ENCODE measurements at places on chromosomes 11 and 22.

- no peak for DNase-seq
These were observed 46.8 kb downstream of the CEP164 start for GRCh38 chr11:117374316-117375055.

DNA sequence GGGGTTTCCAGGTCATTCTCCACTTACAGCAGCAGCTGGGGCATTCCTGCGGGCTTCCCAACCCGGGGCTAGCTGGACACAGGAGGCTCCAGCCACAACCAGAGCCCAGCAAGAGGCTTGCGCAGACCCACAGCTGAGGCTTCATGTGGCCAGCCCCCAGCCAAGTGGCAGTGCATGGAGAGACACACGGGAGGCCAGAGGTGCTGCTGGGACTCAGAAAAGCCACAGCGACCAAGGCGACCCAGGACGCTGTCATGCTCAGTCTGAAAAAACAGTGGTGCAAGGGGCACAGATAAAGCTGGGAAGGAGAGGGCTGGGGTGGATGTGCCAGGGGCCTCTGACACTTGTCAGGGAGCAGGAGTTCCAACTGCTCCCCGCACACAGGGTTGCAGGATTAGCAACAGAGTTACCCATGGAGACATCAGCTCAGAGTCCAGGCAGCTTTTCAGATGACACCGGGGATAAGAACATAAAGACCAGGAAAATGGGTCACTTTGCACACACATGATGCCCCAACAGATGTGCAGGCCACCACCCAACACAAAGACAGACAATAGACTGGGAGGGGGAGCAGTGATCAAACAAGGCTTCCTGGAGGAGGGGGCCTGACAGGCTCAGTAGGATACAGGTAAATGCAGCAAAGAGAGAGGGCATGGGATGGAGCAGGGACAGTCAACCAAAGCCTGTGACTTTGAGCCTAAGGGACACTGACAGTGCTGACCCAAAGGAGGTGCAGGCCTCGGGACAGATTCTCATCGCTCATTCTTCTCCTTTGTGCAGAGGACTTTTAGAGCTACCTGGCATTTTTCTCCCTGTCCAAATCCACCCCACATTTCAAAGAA, 6.9 kb upstream of the NEAT1 start:
- DNase-seq: no peak

DNA sequence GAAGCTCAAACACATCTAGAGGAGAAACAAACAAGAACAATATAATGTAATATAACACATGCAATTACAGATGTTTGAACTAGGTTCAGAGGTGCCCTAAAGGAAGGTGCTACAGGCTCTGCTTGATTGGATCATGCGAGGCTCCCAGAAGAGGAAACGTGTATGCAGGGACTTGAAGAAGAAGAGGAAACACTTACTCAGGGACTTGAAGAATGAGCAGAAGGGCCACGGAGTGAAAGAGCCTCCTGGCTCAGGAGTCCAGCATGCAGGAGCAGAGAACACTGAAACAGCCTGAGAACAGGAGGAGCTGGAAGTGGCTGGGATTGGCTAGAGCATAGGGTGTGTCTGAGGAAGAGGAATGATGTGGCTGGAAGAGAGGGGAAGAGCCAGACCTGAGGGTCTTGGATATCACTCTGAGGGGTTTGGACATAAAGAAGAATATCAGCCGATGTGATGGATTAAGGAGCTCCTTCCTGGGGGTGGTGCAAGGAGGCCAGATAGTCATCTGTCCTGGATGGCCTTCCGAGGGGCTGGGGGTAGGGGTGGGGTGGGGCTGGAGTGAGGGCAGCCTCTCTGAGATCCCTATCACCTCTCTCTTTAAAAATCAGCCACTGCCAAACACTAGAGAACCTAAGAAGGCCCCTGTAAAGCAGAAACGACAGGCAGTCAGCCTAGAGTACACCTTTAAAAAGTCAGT, 16.8 kb downstream of the FZD4 start:
- DNase-seq: no peak

- no peak for DNase-seq
These were observed 31.7 kb downstream of the METTL15 start for GRCh38 chr11:28139841-28140415.

DNA sequence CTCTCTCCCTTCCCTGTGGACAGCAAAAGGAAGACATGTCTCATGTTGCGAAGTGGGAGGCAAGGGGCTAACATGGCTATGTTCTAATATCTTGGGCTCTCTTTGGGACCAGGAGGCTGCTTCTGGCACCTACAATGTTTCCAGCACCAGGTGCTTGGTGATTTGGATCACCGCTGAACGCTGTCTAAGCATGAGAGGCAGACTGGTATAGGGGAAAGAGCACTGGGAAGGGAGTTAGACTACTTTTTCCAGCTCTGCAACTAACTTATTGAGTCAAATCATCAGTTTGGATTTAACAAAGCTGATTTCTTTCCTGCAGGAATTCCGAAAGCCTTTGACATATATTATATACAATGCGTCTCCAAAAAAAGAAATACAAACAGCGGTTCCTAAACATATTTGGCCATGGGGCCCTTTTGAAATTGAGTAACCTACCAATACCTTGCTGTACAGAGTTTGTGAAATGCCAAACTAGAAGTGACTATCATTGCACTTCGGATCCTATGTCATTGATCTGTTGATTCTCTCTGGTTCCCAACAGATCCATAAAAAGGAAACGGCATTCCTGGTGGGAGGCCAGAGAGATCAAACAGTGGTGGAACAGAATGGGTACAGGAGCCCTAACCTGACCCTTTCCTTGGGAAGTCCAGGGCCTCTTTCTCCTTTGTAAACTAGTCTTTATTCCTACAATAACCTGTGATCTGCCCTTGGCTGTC, 37.8 kb downstream of the FBXO7 start:
- no peak for DNase-seq

GRCh38 chr22:46942799-46943785, 180.6 kb downstream of the TBC1D22A start:
- no peak for DNase-seq

DNA sequence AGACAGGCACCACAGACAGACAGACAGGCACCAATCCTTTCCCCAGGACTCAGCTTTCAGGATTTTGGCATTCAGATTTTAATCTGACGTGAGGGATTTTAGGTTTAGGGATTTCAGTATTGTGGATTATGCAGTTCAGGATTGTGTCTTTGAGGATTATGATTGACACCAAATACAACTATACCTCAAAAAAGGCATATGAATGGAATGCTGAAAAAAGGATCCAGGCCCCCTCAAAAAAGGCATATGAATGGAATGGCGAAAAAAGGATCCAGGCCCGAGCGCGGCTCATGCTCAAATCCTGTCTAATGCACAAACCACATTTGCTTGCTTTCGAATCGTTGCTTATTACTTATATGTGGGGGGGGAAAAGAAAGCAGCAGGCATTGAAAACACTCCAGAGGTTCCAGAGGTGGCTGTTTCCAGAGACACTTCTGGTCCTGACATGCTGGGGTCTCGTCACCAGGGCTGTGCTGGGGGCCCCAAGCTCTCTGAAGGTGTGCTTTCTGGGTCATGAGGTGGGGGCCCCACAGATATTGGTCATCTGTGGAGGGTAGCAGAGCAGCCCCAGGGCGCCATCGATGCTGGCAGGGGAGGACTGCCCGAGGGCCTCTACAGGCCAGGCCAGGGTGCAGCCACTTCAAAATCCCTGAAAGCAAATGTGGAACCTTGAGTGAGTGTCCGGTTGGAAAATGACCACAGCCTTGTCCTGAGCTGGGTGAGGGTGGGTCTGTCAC, 16.8 kb upstream of the OSBPL5 start:
- DNase-seq: no peak

- DNase-seq: no peak
These were observed 125.0 kb downstream of the FAT3 start for GRCh38 chr11:92349486-92350156.

DNA sequence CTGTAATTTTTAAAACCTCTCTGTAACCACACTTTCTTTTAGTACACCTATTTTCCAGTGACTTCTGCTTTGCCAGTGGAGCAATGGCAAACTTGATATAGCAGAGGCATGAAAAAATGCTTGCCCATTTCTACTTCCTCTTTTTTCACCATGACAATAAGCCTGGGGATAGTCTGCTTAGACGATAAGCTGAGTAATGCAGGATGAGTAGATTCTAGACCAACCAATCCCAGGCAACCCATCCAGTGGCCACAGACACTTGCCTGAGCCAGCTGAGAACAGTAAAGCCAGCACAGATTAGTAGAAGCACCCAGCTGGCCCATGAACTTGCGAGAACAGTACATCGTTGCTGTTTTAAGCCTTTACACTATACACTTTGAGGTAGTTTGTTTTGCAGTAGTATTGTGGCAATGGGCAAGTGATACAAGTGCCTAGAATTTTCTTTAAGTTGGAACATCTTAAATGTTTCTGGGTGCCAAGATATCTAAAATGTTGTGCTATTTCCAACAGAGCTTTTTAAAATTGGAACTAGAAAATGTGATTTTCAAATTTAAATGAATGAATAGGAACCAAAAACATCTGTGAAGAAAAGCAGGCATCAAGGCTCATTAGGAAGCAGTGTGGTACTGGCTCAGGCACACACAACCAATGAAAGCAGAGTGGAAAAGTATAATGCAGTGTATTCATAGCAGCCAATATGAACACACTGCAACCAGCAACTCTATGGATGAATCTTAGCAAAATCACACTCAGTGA, 37.7 kb downstream of the DDI1 start:
- no peak for DNase-seq

- no peak for DNase-seq
These were observed 22.4 kb upstream of the ARFGAP3 start for GRCh38 chr22:42879371-42880021.

GRCh38 chr11:62241095-62241494, 944 bp upstream of the SCGB1D2 start:
- no peak for DNase-seq

DNA sequence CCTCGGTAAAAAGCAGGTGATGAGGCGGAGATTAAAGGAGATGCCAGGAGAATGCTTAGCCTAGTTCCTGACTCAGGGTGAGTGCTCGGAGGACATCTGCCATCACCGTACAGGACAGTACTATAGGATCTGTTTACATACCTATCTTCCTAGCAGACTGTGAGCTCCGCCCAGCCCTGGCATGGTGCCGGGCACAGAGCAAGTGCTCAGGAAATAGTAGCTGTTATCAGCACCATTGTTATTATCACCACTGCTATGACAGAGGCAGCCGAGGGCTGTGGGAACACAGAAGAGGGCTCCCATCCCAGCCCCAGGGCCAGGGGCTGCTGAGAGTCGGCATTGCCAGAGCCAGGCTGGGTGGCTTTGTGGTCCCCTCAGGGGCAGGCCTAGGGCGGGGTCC, 642 bp upstream of the SEPTIN3 start:
- DNase-seq: no peak

DNA sequence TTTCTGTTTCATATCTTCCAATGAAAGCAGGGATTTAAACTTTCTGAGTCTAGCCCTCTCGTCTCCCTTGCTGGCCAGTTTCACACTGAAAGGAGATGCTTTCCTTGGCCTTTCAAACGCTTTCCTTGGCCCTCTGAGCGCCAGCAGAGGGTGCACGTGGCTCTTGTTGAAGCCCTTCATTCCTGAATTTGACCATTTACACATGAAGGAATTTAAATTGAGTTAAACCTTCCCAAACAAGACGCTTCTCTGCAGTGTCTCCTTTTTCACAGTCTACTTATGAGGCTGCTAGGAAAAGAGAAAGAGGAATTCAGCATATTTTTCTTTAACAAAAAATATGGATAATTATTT, 21.6 kb downstream of the NNMT start:
- no peak for DNase-seq

DNA sequence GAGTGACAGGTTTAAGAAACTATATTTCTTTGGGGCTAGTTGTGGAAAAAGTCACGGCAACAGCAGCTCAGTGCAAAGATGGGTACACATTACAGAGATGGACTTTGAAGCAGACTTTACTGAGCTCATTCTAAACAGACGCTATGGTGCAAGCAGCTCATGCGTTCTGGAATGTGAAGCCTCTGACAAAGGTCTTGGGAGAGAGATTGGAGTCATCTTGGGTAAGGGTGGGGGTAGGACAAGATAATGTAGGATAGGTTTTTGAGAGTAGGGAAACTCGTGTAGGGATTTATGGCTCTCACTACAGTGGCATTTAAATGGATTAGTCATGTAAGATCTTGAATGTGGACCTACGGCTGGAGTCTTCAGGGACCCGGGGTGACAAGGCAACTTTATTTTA, 36.2 kb upstream of the CLMP start:
- no peak for DNase-seq

DNA sequence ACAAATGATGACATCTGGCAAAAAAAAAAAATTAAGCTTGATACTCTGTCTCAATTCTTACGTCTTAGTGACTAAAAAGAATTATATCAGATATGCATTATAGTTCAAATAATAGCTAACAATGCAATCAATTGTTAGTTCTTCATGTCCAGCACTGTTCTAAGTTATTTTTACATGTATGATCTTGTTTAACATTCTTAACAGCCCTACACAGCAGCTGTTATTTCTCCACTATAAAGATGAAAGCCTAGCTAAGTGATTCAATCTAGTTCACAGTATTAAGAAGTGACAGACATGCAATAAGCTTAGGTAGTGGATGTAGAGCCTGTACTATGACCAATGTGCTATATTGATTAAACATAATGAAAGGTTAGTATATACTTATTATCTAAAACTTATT, 4.1 kb downstream of the ZNF214 start:
- DNase-seq: no peak

DNA sequence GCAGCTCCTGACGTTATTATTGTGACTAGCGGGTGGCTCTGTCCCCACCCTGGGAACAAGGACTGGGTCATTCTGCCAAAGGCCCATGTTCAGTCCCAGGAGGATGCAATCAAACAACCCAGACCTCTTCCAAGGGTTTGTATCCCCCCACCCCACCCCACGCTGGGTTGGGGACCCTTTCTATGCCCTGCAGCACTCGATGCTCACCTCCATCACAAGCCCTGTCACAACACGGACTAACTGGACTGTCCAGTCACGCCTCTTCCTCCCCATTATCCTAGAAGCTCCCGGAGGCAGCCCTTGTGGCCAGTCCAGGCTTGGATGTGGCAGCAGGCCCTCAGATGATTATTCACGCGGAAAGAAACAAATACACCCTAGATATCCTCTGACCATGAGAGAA, 3.7 kb downstream of the SHANK2 start:
- no peak for DNase-seq

GRCh38 chr22:41488076-41488475, 19.2 kb downstream of the ACO2 start:
- DNase-seq: no peak
